ENCODE measurements at places on chromosomes 13 and 19.

GRCh38 chr13:42420304-42420703 is 148.4 kb downstream of the AKAP11 start:
- DNase-seq: no peak

DNA sequence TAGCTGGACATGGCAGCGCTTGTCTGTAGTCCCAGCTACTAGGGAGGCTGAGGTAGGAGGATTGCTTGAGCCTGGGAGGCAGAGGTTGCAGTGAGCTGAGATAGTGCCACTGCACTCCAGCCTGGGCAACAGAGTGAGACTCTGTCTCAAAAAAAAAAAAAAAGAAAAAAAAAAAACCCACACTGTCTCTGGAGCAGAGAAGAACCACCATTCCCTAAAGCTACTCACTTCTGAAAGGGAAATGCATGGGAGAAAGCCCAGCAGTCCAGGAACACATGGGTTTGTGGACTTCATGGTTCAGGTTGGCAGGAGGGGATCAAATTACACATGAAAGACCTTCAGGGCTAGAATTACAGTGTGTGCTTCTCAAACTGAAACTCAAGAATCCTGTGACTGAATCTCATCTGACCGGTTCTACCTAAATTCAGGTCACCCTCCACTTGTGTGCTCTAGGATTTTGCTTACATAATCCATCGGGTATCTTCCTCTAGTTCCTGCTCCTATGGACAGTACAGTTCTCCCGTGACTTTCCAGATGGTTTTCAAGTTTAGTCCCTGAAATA is 30.2 kb upstream of the CPB2 start:
- no peak for DNase-seq

- no peak for DNase-seq
Measured at GRCh38 chr19:4990306-4990705, 21.4 kb downstream of the KDM4B start.

GRCh38 chr19:12555456-12555930 is 4.2 kb upstream of the ZNF564 start:
- no peak for DNase-seq

GRCh38 chr13:110980921-110981320 is 66.1 kb upstream of the ANKRD10 start:
- DNase-seq: no peak

DNA sequence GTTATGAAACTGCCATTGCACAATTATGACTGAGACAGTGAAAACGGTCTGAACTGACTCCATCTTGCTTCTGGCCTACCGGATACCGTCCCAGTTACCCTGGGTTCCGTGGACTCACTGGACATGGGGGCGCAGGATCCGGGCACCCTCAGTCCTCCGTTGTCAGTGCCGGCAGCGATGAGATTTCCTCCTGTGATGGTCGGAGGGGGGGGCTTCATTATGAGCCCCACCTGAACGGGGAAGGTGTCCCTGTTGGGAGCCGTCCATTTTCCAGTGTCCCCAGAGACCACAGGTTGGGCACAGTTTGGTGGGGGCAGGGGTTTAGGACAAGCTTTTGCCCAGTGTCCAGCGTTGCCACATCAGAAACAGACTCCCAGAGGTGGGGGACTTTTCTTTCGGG is 23.4 kb downstream of the TMEM255B start:
- no peak for DNase-seq

DNA sequence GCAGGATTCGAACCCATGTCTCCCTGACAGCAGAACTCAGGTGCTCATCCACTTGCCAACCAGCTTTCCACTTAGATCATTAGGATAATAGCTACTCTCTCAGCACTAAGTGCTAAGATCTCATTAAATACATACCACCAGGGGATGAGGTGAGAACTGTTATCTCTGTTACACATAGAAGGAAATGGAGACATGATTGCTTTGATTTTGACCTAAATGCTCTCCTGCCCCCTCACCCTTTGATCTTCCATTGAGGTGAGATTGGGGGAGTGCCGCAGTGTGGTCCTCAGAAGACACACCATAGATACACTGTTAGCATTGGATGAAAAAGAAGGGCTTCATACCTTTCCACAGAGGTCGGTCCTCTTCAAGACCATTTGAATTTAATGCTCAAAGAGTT is 38.9 kb upstream of the NPAS1 start:
- DNase-seq: no peak

- DNase-seq: peak; percentile 56
Measured at GRCh38 chr19:44925114-44925891, 10.9 kb downstream of the APOC1 start.

GRCh38 chr13:113074401-113074800 is 31.2 kb upstream of the F7 start:
- DNase-seq: no peak

GRCh38 chr19:55386493-55386971 is 800 bp downstream of the RPL28 start:
- DNase-seq: no peak

GRCh38 chr13:113664751-113665596 is 2.0 kb upstream of the GRK1 start:
- DNase-seq: peak; percentile 7

GRCh38 chr19:43652546-43652874 is 12.9 kb upstream of the CADM4 start:
- no peak for DNase-seq

GRCh38 chr19:821825-822503 is at the start of gene PLPPR3:
PLPPR3 (minus strand) TSS chr19:821955; CDS start chr19:821559, 396 bp downstream.
- no peak for DNase-seq

DNA sequence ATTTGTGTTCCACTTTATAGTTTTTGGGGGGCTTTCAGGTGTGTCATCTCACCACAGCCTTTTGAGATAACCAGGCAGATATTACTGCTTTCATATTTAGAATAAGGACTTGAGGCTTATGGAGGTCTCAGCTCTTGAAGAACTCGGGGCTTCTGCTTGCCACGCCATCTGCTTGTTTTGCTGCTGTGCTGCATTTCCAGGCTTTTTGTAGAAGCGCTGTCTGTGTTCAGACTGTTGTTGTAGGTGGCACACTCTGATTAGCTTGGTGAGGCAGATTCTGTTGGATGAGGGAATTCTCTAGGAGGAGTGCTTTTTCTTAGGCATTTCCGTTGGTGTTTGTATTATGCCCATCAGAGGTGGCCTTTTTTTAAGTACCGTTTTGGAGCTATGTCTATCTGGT is 57.2 kb downstream of the WASF3 start:
- DNase-seq: no peak

DNA sequence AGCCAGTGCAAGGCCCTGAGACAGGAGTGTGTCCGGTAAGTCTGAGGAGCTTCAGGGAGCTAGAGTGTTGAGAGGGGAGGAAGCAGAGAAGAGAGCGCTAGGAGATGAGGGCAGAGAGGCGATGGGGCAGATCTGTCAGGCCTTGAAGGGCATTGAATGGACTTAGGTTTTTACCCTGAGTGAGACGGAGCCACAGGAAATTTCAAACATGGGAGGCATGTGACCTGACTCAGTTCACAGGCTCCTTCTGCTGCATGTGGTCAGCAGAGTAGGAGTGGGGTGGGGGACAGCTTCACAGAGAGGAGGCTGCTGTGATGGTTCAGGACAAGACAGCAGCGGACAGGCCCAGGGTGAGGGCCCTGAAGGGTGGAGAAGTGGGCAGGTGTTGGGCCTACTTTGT is 2.5 kb upstream of the FAM98C start:
- DNase-seq: no peak

DNA sequence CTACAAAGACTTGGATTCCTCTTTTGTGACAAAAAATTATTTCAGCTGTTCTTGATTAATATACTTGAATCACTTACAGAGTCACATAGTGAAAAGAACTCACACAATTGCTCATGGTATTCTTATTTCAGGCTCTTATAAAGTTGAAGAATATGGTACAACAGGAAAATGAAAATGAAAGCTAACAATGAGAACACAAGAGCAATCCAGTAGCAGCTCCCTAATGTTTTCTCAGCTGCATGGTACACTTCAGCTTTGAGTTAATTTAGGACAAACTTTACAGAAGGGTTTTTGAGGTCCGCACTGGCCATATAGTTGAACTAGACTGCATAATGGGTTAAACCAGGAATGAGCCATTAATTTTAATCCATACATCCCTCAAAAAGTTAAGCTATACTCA is 1261.8 kb downstream of the SLITRK5 start:
- DNase-seq: no peak
